Pons (tissue), 1 donor: ENCODE measurements at places on chromosomes 11 and 22.

DNA sequence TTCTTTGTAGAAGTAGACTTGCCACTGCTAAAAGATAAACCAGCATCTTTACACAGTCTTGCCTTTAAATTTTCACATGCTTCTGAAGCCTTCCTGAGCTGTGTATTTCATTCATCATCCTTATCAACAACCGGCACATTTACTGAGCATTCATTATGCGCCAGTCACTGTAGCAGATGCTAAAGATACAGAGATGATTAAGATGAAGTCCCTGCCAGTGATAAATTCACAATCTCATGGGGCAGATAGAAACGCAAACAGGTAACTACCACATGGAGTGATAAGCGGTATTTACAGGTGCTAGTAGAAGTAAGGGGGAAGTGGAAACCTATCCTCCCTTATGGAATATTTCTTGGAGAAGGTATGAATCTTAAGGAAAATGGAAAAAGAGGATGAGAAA, 67.2 kb downstream of the PRCP start:
- no peak for DNase-seq

DNA sequence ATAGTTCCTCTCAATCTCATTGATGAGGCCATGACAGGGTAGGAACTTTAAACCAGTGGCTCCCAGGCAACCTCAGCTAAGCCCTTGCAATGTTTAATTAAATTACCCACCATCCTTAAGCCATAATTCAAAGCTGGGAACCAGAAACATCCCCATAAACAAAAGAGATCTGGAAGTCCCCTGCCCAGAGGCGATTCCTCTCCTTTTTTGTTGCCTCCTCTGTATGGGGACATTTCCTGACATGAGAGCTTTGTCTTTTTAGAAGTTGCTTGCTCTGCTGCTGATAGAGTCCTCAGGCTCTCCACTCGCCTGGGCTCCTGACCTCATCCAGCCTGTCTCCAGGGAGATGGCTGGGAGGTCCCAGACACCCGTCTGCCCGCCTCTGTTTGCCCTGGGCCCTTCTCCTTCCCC, 3.2 kb downstream of the DTX4 start:
- no peak for DNase-seq

- DNase-seq, result no peak
Measured at GRCh38 chr22:24460418-24461089, 33.2 kb downstream of the ADORA2A start.

- DNase-seq, result no peak
Measured at GRCh38 chr11:19410032-19410431, 169.3 kb upstream of the E2F8 start.

GRCh38 chr11:19672586-19673206, 39.9 kb upstream of the NAV2 start:
- no peak for DNase-seq

GRCh38 chr22:17733466-17733865, 40.8 kb downstream of the BID start:
- no peak for DNase-seq

DNA sequence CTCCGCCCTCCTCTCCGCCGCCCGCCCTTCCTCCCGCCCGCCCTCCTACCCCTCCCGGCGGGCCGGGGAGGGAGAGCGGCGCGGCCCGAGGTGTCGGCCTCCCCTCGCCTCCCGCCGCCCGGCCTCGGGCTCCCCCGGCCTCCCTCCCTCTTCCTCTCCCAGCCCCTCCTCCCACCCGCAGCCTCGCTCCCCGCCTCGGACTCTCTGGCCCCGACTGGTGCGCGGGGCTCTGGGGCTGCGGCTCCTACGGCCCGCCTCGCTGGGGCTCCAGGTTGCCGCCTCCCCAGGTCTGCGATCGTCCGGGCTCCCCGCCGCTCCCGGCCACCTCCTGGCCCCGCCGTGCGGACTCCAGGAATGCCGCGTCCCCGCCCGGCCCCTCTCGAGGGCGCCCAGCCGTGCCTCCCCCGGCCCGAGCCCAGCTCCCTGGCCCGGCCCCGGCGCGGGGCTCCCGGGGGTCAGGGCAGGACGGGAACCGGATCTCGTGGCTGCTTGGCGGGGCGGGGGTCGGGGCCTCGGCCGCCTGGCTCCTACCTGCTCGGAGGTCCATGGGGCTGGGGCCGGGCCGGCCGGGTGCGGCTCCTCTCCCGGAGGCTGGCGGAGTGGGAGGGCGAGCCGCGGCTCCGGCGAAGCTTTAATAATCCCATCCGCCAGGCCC, at the start of gene CLCF1:
CLCF1 (minus strand) TSS at position 606 of the 655 bp plus-strand sequence; CDS start at position 547, 59 bp downstream.
- DNase-seq, result no peak

- DNase-seq, result peak; percentile 49
Measured at GRCh38 chr11:43810929-43811596, 69.6 kb upstream of the ALKBH3 start.
